Left lobe of liver (tissue), 2 donors: ENCODE measurements at places on chromosomes 5 and 9. TPM values are rescaled to one million over a fixed set of nuclear protein-coding genes. Genes with fewer than 3 reads are reported as not detected.

SPARC gene
- 90.7 TPM for total RNA-seq

SPINK4 gene
- total RNA-seq, result not detected

SLC34A3 gene
- not detected for total RNA-seq

MAMDC2 gene
- total RNA-seq, result 0.48 TPM

EGFLAM gene
- total RNA-seq, result 2.0 TPM

NOL8 gene
- total RNA-seq, result 9.7 TPM

PIP5KL1 gene
- 0.40 TPM for total RNA-seq

GABRA1 gene
- not detected for total RNA-seq

SLC6A18 gene
- total RNA-seq, result not detected

PCDHGA1 gene
- 0.10 TPM for total RNA-seq

- no peak for DNase-seq
Observed at GRCh38 chr9:33988219-33988890, 60.3 kb downstream of the UBAP2 start.

DNA sequence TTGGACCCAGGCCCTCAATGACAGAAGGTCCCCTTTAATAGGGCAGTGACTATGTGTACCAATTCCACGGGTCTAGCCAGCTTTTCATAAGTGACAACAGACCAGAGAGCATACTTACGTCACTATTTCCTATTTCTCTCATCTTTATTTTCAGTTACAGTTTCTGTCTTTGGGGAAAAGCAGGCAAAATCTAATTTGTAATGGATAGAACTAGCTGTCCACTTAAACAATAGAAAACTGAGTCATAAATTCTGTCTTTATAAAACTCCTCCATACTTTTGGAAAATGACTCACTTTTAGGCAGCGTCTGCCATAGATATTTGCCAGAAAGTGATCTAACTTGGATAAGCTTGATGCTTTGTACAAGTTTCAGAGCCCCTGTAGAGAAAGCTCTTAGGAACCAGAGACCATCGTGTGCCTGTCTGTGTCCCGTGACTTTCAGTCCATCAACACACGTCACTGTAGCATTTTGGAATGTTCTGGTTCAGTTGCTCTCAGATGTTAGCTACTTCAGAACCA lies 101.9 kb downstream of the F2RL2 start:
- no peak for DNase-seq

DNA sequence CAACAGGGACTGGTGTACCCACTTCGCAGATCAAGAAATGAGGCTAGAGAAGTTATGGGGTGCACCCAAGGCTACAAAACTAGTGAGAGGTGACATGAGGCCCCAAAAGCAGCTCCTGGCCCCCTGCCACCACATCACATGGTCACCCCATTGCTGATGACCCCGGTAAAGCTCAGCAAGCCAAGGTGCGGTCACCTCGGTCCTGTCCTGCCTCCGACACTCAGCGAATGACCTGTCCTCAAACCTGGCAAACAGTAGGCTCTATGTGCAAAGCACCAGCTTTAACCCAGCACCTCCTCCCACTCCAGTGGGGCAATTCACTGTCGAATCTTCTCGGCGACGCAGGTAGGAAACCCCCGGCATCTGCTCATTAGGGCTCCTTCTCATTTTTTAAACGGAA lies 307.4 kb downstream of the RAB3C start:
- no peak for DNase-seq

GRCh38 chr9:20015427-20015931 lies 226.6 kb upstream of the SLC24A2 start:
- DNase-seq, result no peak

DNA sequence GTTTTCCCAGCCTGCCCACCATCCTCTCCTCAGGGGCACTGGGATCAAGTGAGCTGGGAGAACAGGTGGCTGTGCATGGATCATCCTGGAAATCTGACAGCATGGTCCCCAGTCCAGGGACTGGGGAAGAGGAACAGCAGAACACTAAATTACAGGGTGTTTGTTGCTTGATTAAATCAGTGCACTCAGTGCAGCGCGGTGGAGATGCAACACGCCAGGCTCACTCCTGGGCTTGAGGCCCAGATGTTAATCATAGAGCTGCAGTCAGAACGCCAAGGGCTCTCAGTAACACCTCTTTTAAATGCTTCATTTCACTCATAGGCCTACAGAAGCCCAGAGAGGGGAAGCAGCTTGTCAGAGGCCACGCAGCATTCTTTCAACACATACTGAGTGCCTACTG lies 14.2 kb upstream of the LARP1 start:
- DNase-seq, result no peak

DNA sequence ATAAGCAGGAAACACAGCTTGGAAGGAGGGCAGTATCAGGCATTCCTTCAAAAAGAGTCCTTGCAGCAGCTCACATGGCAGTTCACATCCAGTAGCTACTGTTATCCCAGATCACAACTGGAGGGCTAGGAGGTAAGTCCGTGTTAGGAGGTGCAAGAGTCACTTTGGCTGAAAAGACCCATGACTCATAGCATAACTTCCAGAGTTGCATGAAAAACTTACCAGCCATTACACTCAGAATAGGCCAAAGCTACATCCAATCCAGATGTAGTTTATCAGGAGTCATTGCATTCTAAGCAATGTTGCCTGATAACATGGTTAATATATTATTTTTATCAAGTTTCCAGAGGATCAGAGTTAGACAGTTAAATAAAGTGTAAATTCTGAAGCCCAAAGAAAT lies 1126.4 kb upstream of the SEMA6A start:
- no peak for DNase-seq

DNA sequence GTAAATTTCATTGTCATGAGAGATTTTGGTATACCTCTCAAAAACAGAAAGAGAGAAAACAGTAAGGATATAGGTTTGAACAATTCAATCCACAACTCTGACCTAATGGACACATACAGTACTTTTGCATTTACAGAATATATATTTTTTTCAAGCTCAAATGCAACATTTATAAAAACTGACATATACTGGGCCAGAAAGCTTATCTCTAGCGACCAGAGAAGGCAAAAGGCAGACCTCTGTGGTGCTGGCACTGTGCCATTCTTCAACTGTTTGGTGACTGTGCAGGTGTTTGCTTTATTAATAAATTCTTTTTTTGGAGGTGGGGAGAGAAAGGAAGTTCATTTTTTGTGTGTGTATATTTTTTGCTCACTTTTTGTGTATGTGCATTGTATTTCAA lies 6.0 kb upstream of the PLAC8L1 start:
- no peak for DNase-seq

GRCh38 chr9:87436716-87437115 lies 61.0 kb upstream of the DAPK1 start:
- DNase-seq, result no peak

- no peak for DNase-seq
Observed at GRCh38 chr5:87195616-87196015, 72.1 kb upstream of the RASA1 start.

DNA sequence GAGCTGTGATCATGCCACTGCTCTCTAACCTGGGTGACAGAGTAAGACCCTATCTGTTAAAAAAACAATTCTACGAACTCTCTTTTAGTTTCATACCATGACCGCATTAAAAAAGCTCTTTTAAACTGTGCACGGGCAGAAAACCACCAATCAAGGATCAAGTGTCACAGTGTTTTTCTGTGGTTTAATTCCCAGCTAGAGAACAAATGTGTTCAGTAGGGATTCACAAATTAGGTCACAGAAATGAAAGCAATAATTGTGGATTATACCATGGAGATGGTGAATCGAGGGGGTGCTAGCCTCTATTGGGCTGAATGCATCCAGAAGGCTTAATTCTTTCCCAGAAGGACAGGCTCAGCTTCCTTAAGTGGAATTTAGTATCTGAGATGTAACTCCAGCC lies 79.1 kb downstream of the ATG10 start:
- no peak for DNase-seq

DNA sequence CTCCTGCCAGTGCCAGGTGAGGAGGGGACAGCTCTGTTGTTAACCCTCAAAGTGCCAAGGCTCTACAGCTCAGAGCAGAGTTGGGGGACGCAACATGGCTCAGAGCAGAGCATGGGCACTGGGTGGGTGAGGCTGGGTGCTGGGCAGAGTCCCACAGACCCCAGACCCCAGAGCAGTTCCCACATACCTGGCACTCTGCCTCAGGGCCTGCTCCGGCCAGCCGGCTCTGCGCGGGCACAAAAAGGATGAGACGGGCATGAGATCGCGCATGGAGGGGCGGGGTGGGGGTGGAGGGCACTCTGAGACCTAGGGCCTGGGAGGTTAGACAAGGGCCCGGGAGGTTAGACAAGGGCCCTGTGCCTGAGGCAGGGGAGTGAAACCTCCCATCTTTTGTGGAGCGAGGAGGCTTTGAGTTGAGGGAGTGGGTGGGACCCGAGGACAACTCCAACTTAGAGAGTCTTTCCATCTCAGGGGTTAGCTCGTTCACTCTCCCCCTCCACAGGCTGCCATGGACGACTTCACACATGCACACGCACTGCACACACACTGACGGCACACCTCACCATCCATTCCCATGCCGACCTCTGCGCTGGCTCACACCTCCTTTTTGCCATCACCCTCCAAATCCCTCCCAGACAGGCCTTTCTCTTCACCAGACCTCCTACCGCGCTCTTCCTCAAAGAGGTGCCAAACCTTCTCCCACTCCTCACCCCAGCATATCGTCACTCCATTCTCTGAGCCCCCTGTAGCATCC lies 22.0 kb downstream of the PCDH1 start:
- DNase-seq, result no peak

GRCh38 chr9:70409280-70409679 lies 5.2 kb downstream of the KLF9 start:
- DNase-seq, result no peak

GRCh38 chr5:126969548-126969947 lies 60.8 kb downstream of the MARCHF3 start:
- DNase-seq, result no peak

DNA sequence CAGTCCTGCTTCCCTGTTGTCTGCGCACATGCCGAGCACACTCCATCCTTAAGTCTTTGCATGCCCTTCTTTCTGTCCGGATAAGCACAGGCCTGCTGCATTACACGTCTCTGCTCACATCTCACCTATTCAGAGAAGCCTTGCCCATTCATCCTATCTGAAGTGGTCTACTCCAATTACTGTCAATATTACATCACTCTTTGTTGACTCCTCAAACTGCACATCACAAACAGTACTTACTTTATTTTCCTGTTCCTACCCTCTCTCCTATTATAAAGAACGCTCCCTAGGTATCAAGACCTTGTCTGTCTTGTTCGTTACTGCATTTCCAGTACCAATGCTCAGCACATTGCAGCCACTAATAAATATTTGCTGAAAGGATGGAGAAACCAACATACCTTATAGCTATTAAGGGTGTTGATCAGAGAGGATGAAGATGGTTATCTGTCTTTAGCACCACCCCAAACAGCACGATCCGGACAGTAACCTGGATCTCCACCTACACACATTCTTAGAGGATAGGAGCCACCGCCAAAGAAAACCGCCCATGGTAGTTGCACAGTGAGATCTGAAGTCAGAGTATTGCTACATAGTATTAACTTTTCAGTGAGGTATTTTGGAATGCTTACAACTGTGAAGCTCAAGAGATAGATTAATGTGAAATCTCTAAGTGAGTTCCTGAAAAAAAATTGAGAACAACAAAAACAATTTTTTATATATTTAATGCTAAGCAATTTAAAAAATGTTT lies 1.6 kb upstream of the PRRC1 start:
- no peak for DNase-seq

DNA sequence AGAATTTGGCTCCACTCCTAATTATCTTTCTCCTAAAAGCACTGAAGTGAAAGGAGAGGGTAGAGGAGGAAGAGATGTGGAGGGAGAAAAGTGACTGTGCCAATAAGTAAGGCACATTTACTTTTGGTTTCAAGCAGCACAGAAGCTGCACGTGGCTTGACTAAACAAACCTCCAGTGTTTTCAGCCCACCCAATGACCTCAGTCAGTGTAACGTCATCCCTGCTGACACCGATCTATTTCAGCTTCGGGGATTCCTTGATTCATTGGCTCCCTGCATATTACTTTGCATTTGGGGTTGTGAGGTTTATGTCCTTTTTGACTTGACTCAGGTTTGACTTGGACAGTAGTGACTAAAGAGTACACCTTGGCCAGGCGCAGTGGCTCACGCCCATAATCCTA lies 35.6 kb upstream of the NIM1K start:
- DNase-seq, result no peak

GRCh38 chr9:136147890-136148714 lies 29.4 kb upstream of the TMEM250 start:
- no peak for DNase-seq

GRCh38 chr9:113868501-113868900 lies 7.6 kb upstream of the ZNF618 start:
- DNase-seq, result no peak

- no peak for DNase-seq
Observed at GRCh38 chr9:75001719-75002421, 26.2 kb downstream of the CARNMT1 start.

DNA sequence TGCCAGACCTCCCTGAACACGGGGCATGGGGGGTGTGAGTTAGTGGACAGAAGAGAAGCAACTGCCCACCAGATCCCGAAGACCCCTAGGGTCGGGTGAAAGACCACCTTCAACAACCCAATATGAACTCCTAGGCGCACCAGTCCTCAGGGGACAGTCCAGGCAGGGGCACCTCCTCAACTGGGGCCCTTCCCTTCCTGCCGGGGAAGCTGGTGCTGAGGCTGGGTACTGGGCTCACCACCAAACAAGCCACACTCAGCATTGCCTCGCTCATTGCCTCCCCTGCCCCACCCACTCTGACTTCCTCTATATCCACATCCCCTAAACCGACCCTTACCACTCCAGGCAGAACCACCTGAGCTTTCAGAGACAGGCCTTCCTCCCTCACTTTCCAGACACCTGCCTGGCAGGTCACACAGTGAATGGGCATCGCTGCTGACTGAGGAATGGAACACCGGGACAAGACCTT lies 42.5 kb downstream of the SEMA4D start:
- DNase-seq, result no peak

DNA sequence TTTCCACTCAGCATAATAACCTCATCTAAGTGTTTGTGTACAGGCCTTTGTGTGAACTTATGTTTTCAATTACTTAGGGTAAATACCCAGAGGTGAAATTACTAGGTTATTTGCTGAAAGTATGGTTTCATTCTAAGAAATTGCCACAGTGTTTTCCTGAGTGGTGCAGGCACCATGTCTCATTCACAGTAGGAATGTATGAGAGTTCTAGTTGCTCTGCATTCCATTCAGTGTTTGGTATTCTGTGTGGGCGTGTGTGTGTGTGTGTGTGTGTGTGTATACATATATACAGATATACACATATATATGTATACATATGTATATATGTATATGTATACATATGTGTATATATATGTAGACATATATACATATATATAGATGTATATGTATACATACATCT lies 8.8 kb upstream of the SVEP1 start:
- DNase-seq, result no peak

DNA sequence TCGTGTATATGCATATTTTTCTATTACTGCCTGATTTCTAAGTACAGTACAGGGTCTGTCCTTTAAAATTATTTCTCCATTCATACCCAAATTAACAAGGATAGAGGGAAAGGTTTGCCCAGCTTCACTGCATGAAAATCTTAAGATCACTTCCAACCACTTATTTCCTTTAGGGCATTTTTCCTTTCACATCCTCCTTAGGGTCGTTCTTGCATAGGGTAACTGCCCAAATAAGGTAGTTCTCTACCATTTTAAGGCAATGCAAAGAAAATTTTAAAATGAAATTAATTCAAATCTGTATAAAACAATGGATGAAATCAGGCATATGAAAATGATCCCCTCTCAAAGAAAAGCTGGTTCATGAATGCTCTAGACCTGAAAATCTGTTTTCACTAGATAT lies 4.1 kb upstream of the CDC20B start:
- DNase-seq, result no peak
